ENCODE measurements at places on chromosomes 5 and 9. TPM values are rescaled to one million over a fixed set of nuclear protein-coding genes. Genes with fewer than 3 reads are reported as not detected.

Gene TUSC1
- total RNA-seq = 16.4 TPM

Gene TMEM171
- not detected for total RNA-seq

Gene CDKN2A
- total RNA-seq = 128 TPM

GRCh38 chr9:136700959-136701667, 11.3 kb upstream of the DIPK1B start:
- peak; percentile 65 for DNase-seq

GRCh38 chr5:139648205-139649081, at the start of gene CXXC5:
Gene CXXC5 (plus strand): TSS chr5:139648349. CDS start chr5:139680524, 32,175 bp downstream.
- peak; percentile 91 for DNase-seq

GRCh38 chr5:5404381-5404780, 18.1 kb upstream of the ICE1 start:
- DNase-seq = no peak

DNA sequence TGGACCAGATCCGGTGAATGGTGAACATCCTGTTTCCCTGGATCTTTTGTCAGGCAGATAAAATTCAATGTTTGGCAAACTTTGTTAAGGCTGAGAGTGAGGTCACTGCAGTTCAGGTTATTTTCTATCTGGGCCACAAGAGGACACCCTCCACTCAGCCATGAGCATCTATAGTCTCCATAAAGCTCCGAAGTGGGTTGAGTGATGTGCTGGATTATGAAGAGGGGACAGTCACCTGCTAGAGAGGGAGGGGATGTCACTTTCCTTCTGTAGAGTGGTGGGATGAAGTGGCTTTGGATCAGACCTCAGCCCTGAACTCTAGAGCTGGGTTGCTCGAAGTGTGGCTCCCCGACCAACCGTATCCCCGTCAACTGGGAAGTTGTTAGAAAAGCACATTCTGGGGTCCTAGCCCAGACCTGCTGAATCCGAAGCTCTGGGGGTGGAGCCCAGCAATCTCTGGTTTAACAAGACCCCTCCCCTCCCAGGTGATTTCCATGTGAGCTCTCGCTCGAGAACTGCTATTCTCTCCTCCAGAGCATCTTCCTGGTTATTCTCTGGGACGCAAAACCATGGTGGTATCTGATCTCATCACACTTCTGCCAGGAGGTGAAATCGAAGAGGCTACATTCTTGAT, 31.8 kb upstream of the FGF1 start:
- DNase-seq = peak; percentile 68

- DNase-seq = no peak
These were observed 61.6 kb upstream of the NEURL1B start for GRCh38 chr5:172579403-172579990.

Gene PCDHB5
- 23.8 TPM for total RNA-seq

Gene ADAMTS19
- not detected for total RNA-seq

- DNase-seq = no peak
These were observed 9.3 kb downstream of the TPPP start for GRCh38 chr5:683551-684481.

Data from SJCRH30 (cell line).